ENCODE measurements at places on chromosomes 7 and 10. TPM values are rescaled to one million over a fixed set of nuclear protein-coding genes. Genes with fewer than 3 reads are reported as not detected.
A peak's percentile ranks its signal among the peaks of the same experiment; 100 is the strongest.

Gene MMP21
- 0.08 TPM for total RNA-seq

DNA sequence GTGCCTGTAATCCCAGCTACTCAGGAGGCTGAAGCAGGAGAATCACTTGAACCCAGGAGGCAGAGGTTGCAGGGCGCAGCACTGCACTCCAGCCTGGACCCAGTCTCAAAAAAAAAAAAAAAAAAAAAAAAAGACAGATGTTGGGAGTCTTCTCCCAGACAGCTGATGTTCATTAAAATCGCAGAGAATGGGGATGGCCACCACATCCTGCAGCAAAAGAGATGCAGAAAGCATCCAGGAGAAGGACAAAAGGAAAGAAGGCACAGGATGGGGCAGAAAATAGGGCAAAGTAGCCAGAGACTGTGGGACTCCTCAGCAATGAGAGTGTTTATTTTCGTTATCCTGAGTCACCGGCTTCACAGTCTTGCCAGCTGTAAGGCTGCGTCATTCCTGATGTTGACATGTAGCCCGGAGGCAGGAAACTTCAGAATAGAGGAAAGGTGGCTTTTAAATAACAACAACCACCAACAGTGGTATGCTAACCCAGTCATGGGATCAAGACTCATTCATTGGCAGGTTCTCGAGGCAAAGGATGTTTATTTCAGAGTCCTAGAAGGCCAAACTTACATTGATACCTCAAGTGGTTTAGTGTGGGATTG is 149.5 kb upstream of the SVIL start:
- ATAC-seq = peak; percentile 96

GRCh38 chr10:97039538-97040247 is 146.1 kb downstream of the SLIT1 start:
- no peak for ATAC-seq

- no peak for ATAC-seq
Observed at GRCh38 chr7:147923841-147924240, 666.7 kb upstream of the C7orf33 start.

GRCh38 chr7:43108255-43109011 is 4.0 kb upstream of the HECW1 start:
- peak; percentile 83 for ATAC-seq

GRCh38 chr10:5555021-5555510 is 30.3 kb downstream of the CALML3 start:
- ATAC-seq = no peak

GRCh38 chr7:92242972-92243371 is 2.7 kb downstream of the KRIT1 start:
- no peak for ATAC-seq

DNA sequence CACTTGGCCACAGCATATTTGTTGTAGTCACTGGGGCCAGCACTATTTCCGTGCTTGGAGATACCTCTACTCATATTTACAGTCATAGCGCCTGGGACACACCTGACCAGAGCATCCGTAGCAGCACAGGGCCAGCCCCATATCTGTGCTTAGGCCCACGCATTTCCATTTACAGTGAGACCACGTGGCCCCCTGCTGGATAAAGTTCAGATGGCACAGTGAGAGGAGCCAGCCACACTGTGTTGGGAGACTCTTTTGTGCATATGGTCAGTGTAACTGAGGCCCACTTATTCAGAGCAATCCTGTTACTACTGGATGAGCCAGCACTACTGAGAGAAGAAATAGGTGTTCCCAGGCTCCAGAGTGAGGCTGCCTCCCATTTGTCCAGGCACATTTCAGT is 455.3 kb downstream of the REEP3 start:
- peak; percentile 59 for ATAC-seq

Gene ARMC3
- total RNA-seq = not detected

Gene STEAP2
- total RNA-seq = 2.4 TPM

GRCh38 chr7:93307131-93307660 is 75.0 kb downstream of the VPS50 start:
- ATAC-seq = no peak

Gene CNTNAP2
- total RNA-seq = 1.2 TPM

GRCh38 chr10:122490786-122491680 is 29.7 kb downstream of the HTRA1 start:
- peak; percentile 81 for ATAC-seq

DNA sequence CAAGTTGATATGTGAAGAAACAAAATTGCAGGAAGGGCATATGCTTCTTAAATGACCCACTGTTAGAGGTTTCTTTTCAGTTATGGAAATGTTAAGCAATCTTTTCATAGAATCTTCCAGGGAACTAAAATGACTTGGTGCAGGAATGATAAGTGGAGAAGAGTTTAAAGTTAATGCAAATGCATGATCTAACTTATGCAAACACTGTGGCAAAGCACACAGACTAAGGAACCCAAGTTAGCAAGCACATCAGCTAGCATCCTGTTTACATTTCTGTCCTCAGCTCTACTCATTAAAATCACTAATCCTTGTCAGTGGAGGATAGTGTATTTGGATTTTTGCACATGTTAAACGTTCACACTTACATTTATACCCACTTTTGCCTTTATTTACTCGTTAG is 9.3 kb downstream of the CLCN1 start:
- no peak for ATAC-seq

- peak; percentile 94 for ATAC-seq
Observed at GRCh38 chr7:73809467-73809951, 21.3 kb upstream of the CLDN4 start.

DNA sequence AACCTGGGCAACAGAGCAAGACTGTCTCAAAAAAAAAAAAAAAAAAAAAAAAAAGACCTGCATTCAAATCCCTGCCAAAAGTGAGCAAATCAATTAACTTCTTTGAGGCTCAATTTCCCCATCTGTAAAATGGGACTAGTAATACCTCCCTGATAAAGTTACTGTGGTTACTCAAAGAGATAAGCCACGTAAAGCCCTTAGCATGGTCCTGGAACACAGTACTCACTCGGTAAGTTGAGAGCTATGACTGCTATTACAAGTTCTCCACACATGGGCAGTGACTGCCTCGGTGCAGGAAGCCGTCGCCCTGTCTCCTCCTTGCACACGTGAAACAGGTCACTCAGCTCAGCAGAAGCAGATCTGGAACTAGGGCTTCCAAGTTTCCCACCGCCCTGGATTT is 37.9 kb downstream of the DDIT4 start:
- ATAC-seq = no peak

Gene CDC14C
- total RNA-seq = not detected

DNA sequence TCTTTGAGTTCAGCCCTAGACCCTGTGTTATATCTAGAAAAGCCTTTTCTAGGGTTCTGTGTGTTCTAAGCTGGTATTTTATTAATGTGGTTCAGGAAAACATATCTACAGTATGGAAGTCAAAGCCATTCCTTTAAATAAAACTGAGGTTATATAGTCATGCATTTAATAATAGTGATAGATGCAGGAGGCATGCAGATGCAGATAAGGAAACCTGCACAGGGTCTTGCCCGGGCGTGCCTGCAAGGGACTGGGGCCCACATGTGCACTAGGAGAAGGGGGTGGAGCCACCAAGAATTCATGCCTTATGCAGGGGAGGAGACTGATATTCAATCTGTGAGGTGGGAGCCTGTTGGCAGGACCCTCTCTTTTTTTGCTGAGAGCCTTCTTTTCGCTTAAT is 171.5 kb downstream of the PRPF18 start:
- peak; percentile 68 for ATAC-seq

Gene PRKG1
- 0.80 TPM for total RNA-seq

- no peak for ATAC-seq
Observed at GRCh38 chr7:119514326-119514725, 758.6 kb upstream of the KCND2 start.

GRCh38 chr10:75528392-75528791 is 97.0 kb downstream of the LRMDA start:
- ATAC-seq = no peak

- ATAC-seq = peak; percentile 84
Observed at GRCh38 chr7:106111655-106112117, 426 bp downstream of the SYPL1 start.

DNA sequence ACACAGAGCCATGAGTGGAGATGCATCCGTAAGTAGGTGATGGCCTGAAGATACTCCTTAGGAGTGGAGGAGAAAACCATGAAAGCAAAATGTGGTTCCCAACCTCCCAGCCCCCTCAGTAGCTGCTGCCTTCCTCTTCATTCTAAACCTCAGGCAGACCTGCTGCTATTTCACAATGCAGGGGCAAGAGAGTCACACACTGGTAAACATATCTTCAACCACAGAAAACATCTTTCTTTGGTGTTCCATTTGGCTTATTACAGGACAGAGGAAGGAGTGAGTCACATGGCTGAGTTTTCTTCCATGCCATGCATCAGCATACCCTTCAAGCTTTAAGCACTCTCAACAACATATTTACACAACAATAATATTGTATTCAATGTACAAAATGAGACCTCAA is 342.1 kb downstream of the BMPER start:
- ATAC-seq = no peak

DNA sequence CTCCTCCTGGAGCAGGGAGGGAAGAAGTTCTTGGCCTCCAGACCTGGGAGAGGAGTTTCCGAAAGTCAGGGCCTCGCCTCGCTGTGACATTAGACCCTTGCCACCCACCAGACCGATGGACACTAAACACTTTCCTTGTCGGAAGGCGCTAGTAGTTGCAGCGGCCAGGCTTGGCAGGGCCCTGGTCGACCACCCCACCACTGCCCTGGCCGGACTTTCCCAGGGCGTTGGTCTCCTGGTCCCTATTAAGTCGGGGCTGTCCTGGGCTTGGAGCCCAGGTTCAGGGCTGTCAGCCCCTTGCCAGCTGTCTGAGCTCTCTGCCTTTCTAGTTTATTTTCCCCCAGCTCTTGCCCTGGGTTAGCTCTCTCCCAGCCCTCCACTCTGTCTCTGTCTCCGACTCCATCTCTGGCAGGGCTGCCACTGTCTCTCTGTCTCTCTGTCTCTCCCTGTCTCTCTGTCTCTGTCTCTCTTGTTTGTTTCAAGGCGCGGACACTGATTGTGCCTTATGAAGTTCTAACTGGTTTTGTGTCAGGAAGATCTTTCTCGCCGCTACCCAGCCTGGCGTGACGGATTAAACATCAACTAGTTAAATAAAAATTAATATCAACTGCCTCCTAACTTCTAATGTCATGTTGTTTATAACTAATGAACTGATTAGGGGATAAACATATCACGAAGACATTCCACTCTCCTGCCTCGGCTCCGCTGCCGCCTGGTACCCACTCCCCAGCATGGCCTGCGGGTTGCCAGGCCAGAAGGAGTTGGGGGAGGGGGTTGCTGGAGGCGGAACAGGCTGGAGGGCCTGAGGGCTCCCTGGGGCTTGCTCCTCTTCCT is 13.8 kb upstream of the PAX2 start:
- no peak for ATAC-seq

GRCh38 chr7:105808703-105809590 is 67.5 kb downstream of the ATXN7L1 start:
- ATAC-seq = peak; percentile 91

DNA sequence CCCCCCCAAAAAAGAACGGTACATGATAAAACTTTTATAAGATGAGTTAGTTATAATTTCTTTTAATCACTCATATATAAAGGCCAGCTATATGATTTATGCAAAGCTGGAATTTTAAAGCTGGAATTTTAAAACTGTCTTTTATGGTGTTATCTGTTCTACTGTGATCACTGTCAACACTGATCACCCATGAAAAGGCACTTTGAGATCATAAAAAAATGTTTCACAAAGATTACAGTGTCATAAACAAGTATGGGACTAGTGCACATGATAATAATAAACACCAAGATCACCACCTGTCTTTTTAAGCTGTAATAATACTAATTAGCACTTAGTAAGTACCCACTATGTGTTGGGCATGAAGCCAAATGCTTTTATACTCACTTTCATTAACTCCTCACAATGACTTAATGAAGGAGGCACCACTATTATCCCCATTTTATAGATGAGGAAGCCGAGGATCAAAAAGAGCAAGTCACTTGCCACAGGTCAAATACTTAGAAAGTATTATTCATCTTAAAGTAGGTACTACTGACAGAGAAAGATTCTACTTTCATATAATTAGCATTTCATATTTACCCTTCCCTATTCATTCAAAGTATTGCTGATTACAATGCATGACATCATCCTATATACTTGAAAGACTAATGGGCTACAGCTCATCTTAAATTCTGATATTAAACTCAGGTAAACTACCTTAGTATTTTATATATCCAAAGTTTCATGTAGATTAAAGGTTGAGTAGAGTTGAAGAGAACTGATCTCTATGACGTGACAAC is 8.3 kb upstream of the RHOBTB1 start:
- ATAC-seq = no peak

GRCh38 chr10:71090801-71091200 is 121.6 kb upstream of the UNC5B start:
- no peak for ATAC-seq

DNA sequence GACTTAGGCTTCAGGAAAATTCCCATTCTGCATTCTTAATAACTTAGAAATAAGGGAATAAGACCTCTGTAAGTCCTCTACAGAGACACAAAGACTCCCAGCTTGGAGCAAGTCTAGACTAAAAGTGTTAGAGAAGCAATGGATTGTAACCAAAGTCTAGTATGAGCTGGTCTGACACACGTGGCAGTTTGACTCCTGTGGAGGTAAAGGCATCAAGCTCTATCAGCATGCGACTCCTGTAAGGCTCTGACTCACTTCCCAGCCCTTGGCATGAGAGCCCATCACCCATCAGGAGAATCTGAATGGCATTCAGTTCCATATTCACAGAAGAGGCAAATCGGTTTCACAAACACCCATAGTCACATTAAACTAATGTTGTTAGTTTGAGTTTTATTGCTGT is 4.4 kb upstream of the VSTM4 start:
- no peak for ATAC-seq

DNA sequence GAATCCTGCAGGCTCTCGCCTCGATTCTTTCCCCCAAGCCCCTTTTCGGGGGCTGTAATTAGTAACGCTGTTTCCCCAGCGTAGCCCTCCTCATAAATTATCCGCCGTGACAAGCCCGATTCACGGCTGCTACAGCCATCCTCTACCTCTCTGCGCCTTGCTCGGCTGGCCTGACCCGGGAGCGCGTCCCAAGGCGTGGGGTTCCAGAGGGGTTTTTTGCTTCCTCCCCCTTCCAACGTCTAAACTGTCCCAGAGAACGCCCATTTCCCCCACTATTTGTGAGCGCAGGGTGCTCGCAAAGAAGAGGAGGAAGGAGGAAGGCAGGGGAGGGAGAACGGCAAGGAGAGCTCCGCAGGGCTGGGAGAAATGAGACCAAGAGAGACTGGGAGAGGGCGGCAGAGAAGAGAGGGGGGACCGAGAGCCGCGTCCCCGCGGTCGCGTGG is 880 bp downstream of the HOXA5 start:
- peak; percentile 4 for ATAC-seq

DNA sequence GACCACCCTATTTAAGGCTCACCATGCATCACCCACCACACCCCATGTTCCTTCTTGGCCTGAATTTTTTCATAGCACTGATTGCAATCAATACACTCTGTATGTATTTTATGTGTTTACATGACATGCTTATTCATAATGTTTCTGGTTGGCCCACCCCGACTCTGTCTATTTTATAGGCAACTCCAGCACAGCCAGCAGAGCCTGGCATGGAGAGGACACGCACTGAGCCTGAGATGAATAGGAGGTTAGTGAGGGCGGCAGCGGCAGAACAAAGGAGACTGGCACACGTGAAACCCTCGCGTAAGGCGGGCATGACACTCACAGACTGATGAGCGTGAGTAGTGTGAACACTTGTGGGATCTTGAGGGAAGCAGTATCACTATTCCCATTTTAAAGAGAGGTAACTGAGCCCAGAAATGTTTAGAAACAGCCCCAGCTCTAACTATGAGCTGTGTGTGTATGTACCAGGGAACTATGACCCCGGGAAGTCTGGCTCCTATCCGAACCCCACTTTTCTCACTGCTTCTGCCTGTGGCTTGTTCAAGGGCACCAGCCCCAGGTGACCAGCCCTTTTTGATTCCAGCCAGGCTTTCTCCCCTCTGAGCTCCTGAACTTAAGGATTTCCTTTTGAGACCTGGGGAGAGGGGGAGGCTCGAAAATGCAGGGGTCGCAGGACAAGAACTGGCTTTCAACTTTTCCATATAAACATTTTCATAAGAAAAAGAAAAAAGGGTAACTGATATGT is 113.3 kb downstream of the ARHGAP22 start:
- no peak for ATAC-seq
